K562 (cell line): ENCODE measurements at places on chromosomes 2 and 18. TPM values are rescaled to one million over a fixed set of nuclear protein-coding genes. Genes with fewer than 3 reads are reported as not detected.

NOL4 gene
- not detected in 2 replicates for total RNA-seq

ORMDL1 gene
- total RNA-seq = 33.8 and 35.3 TPM in 2 replicates

VWA3B gene
- not detected in 2 replicates for total RNA-seq

SULT1C4 gene
- total RNA-seq = not detected in 2 replicates

ETAA1 gene
- total RNA-seq = 8.6 TPM in 2 replicates

STON1 gene
- 0.96 and 0.98 TPM in 2 replicates for total RNA-seq

CCDC141 gene
- 0.09 TPM in 2 replicates for total RNA-seq

GRHL1 gene
- 4.6 and 5.5 TPM in 2 replicates for total RNA-seq

ST6GAL2 gene
- total RNA-seq = not detected in 2 replicates

ZEB2 gene
- 101 and 113 TPM in 2 replicates for total RNA-seq
